ENCODE measurements at places on chromosomes 4 and X.

GRCh38 chr4:7798178-7798995, 141.3 kb downstream of the AFAP1 start:
- DNase-seq: no peak

DNA sequence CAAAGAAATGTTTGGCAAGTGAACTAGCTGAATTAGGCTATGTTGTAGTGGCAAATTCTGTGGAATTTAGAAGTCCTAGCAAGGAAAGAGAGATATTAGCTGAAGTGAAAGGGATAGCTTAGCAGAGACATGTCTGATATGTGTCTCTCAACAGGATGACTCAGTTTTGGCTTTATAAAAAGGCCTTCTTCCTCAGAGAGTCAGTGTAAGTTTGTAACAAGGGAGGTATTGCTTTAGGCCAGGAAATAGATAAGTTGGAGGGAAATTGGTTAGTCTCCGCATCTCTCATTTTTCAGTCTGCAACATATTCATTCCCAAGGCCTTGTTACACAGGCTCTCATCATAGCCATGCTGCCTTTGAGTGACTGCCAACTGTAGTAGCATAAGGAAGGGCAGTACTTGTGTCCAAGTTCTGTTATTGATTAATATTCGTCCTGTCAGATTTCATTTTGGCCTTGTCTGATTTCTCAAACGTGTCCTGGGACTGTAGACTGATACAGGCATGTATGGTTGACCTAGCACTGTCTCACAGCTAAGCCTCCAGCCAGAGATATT, 4.0 kb downstream of the TMEM164 start:
- DNase-seq: no peak

- DNase-seq: no peak
Observed at GRCh38 chr4:112288455-112288854, 2.8 kb upstream of the TIFA start.

- no peak for DNase-seq
Observed at GRCh38 chr4:5142726-5143125, 91.4 kb downstream of the STK32B start.

DNA sequence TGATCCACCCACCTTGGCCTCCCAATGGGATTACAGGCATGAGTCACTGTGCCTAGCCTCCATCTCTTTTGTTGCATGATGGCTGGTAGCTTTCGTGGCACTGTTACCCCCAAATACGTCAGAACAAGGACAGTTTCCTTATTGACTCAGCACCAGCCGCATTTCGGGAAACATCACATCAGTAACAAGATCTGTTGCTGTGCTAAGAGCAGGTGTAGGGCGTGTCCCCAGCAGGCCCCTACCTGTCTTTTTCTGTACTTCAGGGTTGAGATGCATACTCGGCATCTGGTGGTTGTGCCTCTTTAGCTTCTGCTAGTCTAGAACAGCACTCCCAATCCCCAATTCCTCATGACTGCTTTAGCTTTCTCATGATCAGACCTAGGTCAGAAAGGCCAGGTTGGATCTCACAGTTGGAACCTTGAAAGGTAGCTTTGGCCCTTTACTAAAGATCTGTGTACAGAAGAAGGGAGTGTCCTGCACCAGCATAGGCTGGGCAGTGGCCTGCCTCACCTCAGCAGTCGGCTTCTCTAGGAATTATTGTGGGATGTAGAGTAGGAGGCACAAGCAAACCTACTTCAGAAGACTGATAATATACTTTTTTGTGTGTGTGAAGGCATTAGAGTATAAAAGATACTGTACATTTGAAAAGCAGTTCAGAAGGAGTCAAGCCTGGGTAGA, 36.8 kb downstream of the NSD2 start:
- DNase-seq: no peak

DNA sequence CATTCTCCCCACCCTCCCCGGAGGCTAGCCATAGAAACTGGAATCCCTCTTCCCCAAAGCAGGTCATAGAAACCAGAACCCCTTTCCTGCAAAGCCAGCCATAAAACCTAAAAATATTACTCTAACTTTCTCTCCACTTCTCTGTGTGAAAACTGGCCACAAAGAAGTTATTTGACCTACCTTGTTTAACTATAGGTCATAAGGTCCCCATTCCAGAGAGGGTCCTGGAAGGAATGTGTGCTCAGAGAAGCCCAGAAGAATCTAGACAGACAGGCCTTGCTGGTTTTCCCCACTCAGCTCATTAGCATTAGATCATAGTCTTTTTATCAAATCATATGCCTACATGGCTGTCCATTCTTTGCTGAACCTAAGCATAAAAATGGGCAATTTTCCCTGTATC, 52.8 kb upstream of the TEX13A start:
- DNase-seq: no peak

DNA sequence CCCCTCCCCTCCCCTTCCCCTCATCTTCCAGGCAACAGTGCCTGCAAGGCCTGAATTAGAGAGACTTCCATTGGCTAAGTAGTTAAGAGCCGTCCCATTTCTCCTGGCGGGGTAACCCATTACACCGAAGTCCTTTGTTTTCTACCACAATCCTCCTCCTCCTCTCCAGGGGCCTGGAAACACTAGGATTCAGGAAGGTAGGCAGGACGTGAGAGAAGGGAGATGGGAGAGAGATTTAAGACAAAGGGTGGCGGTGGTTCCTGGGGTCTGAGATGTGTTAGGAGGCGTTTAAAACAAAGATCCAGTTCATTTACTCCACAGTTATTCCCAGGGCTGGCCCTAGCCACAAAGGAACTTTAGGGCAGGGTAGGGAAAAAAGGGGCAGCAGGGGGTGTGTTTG, 28.0 kb downstream of the NYX start:
- DNase-seq: no peak
